Retina (tissue), 1 donor: ENCODE measurements at places on chromosomes 12 and 14.

DNA sequence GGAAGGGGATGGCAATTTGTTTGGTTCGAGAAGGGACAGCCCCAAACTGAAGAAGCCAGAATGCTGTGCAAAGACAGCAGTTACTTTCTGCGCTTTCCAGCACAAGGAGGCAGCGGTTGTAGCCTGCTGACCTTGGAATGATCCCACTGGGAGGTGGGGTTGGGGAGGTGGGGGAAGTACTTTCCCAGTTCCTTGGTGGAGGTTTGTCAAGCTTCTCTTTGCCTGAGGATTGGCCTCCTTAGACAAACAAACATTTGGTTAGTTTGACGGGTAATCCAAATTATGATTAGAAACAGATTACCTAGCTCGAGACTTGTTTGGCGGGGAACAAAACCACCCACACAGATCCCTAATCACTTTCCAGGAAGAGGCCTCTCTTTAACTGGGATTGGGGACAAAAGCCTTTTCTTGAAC is 79.1 kb upstream of the EGLN3 start:
- DNase-seq: no peak

GRCh38 chr12:47721431-47721973 is 3.8 kb downstream of the ENDOU start:
- DNase-seq: no peak

- DNase-seq: no peak
Measured at GRCh38 chr12:4449851-4450221, 4.2 kb upstream of the FGF6 start.

DNA sequence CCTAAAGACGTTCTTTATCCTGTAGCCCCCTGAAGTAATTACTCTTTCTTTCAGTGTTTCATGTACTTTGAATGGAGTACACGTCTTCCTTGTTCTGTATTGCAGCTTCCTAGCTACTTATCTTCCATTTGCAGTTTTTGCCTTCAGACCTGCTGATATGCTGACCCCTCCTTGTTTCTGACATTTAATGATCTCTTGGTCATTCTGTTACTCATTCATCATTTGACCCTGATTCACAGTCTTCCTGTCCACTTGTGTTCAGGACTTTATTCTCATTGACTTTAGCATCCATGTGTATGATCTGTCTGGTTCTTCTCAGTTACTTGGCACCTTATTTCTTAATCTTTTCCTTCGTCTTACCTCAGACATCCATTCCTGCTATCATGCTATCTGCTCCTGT is 22.2 kb downstream of the CPSF2 start:
- DNase-seq: no peak

GRCh38 chr12:49811136-49811535 is 17.1 kb downstream of the NCKAP5L start:
- no peak for DNase-seq

- no peak for DNase-seq
Measured at GRCh38 chr12:51020448-51021182, 5.6 kb downstream of the SLC11A2 start.

DNA sequence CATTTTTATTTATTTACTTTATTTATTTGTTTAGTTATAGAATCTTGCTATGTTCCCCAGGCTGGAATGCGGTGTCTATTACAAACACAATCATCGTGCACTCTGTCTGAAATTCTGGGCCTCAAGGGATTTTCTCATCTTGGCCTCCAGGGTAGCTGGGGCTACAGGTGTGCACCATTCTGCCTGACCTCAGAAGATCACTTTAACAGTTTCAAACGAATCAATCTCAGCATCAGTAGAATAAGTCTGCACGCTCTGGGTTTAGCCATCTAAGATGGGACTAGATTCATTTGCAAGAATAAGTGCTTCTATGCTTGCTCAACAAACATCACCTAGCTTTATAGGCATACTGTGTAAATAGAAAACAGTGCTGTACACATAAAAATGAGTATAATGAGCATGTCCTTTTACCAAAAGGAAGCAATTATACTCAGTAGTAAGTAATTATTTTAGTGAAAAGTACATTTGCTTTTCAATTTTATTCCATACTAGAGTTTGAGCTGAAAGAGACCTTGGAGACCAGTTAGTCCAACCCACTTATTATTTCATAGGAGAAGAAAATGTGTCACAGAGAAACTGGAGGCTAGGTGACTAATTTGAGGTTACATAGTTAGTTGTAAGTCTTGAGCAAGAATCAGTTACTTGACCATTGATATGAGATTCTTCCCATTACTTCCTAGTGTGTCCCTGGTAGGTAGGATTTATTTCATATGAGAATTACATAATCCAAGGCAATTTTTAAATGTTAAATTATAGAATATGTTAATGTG is 456.5 kb upstream of the LMO3 start:
- no peak for DNase-seq

DNA sequence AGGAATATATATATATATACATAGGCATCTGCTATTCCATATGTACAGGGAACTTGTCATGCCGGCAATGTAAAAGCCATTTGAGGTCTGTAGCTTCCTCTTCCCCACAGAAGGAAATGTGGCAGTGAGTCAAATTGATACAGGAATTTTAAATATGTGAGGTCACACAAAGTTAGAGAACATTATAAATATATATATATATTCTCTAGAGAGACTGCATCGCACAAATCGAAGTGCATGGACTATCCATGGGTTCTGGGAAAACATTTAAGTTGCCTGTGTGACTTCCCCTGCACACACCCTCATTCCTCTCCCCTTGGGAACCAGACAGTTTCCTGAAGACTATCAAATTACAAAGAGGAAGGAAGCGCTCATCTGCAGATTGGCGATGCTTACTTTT is 100.9 kb upstream of the CCDC91 start:
- no peak for DNase-seq

GRCh38 chr12:2745655-2746054 is 49.1 kb upstream of the FKBP4 start:
- no peak for DNase-seq

DNA sequence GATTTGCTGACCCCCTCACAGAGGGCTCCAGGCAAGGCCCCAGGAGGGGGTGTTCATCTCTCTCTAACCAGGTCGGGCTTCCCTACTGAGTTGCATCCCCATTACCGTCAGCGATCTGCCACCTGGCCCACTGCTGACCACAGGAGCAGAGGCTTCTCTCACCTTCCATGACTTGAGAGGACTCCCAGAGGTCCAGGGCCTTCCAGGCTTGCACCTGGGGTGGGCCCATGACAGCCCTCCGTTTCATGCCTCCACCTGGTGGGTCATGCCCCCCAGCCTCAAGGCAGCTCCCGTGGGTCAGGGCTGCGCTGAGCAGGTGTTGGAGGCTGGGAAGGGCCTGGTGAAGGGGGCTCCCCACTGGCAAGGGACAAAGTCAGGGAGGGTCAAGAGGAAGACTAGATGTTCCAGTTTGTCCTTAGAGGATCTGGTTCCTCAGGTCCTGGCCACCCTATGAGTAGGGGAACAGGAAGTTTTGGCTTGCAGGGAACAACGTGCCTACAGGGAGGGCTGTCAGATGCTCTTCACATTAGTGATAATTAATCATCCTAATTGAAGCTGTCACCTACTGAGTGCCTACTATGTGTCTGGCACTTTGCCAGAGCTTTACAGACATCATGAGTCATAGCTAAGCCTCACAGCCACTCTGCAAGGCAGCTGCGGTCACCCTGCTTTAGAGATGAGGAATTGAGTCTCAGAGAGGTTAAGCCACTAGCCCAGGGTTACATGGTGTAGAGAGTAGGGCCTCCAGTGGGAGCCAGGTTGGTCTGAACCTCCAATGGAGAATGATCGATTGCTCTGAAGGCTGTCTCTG is 13.8 kb downstream of the NFKBIA start:
- DNase-seq: no peak

- DNase-seq: no peak
Measured at GRCh38 chr12:85923767-85924331, 49.8 kb downstream of the NTS start.

DNA sequence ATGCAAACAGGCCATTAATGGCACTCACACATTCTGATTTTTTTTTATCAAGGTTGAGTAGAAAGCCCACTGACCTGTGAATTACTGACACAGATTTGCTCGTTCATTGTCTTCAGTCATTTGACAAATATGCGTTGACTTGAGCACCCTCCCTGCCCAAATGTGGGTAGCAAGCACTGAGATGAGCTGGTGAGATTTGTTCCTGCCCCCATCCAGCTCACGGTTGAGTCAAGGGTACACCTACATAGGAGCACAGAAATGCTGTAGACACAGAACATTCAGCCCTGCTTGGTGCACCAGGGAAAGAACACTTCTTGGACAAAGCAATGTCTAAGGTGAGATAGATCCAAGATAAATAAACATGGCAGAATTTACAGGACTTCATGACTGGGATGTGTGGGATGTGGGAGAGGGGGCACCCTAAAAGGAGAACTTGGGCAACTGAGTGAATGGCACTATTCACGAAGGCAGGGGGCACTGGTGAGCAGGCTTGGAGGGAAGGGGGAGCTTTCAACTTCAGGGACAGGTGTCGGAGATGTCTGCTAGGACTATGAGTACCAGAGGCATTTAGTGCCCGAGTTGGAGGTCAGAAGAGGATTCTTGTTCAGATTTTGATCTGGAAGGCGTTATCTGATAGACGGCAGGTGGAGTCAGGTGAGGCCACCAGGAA is 213.4 kb downstream of the VRK1 start:
- no peak for DNase-seq

DNA sequence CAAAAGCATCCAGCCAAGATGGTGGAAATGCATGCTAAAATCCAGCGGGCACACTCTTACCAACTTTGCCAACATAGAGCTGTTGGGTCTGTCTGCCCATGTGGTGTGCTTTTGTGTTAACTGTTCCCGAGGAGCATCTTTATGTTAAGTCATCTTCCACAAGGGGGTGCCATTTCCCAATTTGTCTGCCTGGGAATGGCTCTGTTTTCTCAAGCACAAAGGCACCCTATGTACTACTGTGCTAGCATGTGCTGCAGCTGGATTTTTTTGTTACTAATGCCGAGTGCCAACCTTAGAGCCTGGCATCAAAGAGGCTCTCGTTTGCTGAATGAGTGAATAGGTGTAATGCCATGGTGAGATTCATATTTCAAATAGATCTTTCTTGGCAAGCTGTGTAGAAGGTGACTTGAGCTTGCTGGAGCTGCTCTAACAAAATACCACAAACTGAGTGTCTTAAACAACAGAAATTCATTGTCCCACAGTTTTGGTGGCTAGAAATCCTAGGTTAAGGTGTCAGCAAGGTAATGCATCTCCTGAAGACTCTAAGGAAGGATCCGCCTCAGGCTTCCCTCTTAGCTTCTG is 74.3 kb downstream of the TRHDE start:
- DNase-seq: peak; percentile 83

DNA sequence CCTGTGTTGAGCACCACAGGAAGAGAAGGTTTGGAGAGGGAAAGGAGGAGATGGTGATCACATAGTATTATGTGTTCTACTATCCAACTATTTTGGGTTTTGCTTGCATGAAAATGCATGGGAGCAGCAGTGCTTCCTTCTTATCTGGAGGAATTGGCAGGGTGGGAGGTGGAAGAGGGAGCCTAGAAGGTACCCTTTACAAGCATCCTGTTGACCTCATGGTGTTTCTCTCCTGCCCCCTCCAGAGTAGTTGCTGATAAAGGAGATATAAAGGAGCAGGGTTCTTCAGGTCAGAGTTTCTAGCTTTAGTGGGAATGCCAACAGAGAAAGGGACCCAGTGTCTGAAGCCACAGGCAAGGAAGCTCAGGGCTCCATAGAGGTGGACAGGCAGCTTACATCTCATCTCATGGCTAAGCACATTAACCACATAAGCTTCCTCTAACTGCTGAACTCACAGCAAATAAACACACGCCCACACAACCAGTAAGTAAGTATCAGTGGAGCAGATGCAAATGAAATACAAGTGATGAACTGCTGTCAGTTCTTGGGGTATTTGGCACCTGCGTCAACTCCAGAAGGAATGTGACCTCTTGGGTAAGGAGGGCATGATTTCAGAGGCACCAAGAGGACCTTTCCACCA is 174.2 kb upstream of the SLC38A2 start:
- DNase-seq: no peak

DNA sequence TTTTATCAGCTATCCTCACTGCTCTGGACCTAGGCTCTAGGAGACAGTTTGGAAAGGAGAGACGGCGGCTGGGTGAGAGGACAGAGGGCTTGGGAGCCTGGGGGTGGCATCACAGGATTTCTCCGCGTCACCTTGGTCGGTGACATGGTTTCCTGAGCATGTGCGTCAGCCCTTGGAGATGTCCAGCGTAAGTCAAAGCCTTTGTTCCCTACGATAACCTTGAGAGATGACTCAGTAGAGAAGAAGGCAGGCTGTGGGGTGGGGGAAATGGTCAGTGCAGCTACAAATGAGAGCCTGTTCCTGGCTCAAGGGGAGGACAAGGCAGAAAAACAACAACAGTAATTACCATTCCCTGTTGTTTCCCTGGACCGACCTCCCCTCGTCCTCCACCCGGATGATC is 90.2 kb upstream of the TBX3 start:
- DNase-seq: no peak

- DNase-seq: no peak
Measured at GRCh38 chr12:120736404-120737331, 11.0 kb downstream of the ACADS start.

- no peak for DNase-seq
Measured at GRCh38 chr12:64707362-64707761, 51.8 kb downstream of the GNS start.

DNA sequence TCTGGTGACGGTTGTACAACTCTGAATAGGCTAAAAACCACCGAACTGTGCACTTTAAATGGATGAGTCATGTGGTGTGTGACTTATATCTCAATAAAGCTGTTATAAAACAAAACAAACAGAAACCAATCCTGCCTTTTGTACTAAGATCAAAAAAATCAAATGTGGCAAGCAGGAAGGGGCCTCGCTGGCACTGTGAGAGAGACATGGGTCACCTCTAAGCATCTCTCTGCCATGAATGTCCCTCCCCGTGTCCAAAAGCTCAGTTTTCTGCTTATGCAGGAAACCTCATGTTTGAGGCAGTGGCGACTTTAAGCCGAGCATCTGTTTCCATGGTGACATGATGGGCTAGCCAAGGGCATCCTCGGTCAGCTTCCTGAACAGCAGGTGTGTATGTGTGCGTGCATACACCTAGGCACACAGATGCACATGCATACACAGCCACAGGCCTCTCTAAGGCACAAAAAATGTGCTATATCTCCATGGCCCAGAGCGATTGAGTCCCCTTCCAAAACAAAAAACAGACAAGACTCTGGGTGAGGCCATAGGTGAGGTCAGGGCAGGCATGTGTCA is 44.4 kb downstream of the ARL6IP4 start:
- no peak for DNase-seq

DNA sequence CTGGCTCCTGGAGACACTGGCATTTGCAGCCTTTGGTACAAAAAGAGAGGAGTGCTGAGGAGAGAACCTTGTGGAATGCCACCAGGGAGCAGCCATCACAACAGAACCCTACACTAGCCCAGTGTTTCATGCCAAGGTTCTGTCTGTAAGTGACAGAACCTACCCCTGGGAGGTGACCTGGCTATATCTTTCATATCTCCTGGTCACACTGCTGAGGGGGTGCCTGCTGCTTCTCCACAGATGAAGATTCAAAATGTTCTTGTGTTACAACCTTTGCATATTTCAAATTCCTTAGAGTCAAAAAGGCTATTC is 12.7 kb upstream of the EIF4B start:
- no peak for DNase-seq

DNA sequence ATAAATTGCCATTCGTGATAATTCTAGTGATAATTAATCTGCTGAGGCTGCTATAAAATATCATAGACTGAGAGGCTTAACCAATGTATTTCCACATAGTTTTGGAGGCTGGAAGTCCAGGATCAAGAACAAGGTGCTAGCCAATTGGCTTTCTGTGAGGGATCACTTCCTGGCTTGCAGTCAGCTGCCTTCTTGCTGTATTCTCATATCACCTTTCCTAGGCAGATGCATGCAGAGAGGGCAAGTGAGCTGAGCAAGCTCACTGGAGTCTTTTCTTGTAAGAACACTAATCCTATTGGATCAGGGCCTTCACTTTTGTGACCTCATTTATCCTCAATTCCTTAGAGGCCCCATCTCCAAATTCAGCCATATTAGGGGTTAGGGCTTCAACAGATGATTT is 640.7 kb downstream of the DIO2 start:
- DNase-seq: no peak
